ENCODE measurements at places on chromosomes 5 and 9.

GRCh38 chr9:133713960-133714495 lies 24.1 kb downstream of the SARDH start:
- no peak overlapping the region for H3K27ac ChIP-seq
- H3K4me3 ChIP-seq = no peak overlapping the region
- no peaks in the 10 kb centered on the region for H3K27me3 ChIP-seq
- DNase-seq = no peak
- no peaks in the 10 kb centered on the region for H3K4me1 ChIP-seq
- H3K36me3 ChIP-seq = no peaks in the 10 kb centered on the region

- no peak for DNase-seq
- no peak overlapping the region for H3K4me3 ChIP-seq
- no peak overlapping the region for H3K27ac ChIP-seq
- no peaks in the 10 kb centered on the region for H3K27me3 ChIP-seq
- H3K36me3 ChIP-seq = no peaks in the 10 kb centered on the region
Measured at GRCh38 chr5:154409230-154409840, 36.5 kb upstream of the SAP30L start.

DNA sequence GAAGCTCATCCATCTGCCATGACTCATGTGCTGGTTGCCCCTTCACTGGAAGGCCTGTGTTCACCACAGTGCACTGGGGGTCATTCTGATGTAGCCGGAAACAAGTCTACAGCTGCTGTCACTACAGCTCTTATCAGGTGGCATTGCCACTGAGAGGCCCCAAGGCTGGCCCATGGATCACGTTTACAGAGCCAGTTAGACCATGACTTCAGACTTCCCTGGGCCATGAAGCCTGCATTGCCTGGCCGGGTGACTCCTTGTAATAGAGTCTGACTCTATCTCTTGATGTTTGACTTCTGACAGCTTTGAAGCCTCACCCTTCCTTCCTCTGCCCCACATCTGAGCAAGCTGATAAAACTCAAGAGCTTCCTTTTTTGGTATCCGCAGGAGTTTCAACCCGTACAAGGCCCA lies 473.5 kb upstream of the DAP start:
- no peaks in the 10 kb centered on the region for H3K27me3 ChIP-seq
- no peaks in the 10 kb centered on the region for H3K36me3 ChIP-seq
- no peak overlapping the region for H3K27ac ChIP-seq
- DNase-seq = no peak
- H3K4me1 ChIP-seq = no peaks in the 10 kb centered on the region
- H3K4me3 ChIP-seq = no peak overlapping the region

DNA sequence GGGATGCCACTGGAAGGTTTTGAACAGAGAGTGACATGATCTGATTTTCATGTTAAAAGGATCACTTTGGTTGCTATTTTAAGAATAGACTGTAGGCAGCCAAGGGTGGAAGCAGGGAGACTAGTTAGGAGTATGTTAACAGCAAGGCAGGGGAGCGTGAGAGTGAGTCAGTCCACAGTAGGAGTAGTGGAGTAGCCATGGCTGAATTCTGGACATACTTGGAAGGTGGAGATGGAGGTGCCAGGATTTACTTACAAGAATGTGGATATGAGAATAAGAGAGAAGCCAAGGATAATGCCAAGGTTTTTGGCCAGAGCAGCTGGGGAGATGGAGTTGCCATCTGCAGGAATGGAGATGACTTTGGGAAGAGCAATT lies 118.8 kb downstream of the GALNT10 start:
- DNase-seq = no peak
- H3K4me1 ChIP-seq = no peaks in the 10 kb centered on the region
- H3K27me3 ChIP-seq = no peaks in the 10 kb centered on the region
- H3K36me3 ChIP-seq = no peaks in the 10 kb centered on the region

DNA sequence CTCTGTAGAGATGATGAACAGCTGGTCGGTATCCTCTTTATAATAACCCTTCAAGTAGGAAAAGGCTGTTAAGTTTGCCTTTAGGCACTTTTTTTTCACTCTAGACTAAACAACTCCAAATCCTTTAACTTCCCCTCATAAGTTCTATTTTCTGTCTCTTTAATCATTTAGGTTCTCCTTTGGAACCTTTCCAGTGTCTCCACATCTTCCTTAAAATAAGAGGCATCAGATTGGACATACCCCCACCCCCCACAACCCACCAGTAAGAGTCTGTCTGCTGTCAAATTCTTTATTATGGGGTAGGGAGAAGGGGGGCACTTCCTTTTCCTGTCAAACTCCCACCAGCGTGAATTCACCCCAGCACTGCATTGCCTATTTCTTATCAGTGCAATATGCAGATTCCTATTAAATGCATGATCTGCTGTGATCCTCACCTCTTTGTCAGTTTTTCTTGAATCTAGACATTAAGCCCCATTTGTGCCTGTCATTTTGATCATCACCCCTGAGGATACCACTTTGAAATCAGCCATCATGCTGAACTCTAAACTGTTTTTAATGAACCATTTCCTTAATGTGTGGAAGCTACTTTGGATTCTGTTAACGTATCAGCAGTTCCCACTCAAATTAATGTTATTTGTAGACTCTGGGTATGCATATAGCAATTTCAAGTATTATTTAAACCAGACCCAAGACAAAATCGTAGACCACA lies 212.2 kb downstream of the PDZD2 start:
- H3K4me3 ChIP-seq = no peak overlapping the region
- H3K4me1 ChIP-seq = no peaks in the 10 kb centered on the region
- no peaks in the 10 kb centered on the region for H3K36me3 ChIP-seq
- H3K27me3 ChIP-seq = no peaks in the 10 kb centered on the region

GRCh38 chr5:26889815-26890214 lies 148.6 kb downstream of the CDH9 start:
- no peak overlapping the region for H3K27ac ChIP-seq
- no peaks in the 10 kb centered on the region for H3K4me1 ChIP-seq
- no peaks in the 10 kb centered on the region for H3K27me3 ChIP-seq
- no peak overlapping the region for H3K4me3 ChIP-seq
- no peak for DNase-seq

DNA sequence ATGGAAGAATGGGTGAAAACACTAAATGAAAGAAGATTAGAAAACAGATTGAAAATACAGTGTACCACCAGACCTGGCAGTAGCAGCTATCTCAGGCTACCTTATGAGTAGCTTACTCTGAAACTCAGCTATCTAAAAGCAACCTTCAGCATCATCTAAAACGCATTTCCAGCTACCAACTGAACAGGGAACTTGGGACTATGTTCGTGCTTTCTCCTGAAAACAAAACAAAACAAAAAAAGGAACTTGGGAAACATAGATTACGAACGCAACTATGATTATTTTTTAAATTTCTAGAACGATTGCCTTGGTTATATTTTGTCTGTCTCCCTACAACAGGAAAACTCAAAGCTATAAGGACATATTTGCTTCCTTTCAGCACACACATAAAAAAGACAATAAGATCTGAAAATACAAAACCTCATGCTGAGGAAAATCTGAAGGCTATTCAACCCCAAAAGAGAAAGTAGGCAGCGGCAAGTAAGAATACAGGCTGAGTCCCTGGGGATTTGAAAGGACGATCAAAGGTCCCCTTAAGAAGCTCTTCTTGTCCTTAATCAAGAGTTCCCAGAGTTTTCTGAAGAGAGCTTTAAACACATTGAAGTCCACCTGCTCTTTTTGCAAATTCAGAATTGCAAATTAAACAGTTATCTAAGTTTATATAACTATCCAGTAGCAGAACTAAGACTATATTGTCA lies 53.4 kb downstream of the OR2K2 start:
- H3K27me3 ChIP-seq = no peaks in the 10 kb centered on the region
- H3K27ac ChIP-seq = no peak overlapping the region
- no peaks in the 10 kb centered on the region for H3K36me3 ChIP-seq
- no peaks in the 10 kb centered on the region for H3K4me1 ChIP-seq
- no peak for DNase-seq
- H3K4me3 ChIP-seq = no peak overlapping the region
